Left colon (tissue), 2 donors: ENCODE measurements at places on chromosomes 11 and 22.

DNA sequence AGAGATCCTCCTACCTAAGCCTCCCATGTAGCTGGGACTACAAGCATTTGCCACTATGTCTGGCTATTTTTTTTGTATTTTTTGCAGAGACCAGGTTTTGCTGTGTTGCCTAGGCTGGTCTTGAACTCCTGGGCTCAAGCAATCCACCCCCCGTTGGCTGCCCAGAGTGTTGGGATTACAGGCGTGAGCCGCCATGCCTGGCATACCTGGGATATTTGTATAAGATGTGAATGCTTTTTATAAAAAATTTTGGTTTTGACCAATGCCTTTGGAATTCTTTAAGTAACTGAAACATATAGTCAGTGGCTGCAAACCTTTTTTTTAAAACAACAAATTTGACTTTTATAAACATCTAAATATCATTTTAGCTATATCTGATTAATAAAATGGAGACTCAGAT is 42.4 kb downstream of the ADAMTS8 start:
- no peak for DNase-seq

GRCh38 chr11:108501396-108501795 is 3.2 kb upstream of the POGLUT3 start:
- no peak for DNase-seq

DNA sequence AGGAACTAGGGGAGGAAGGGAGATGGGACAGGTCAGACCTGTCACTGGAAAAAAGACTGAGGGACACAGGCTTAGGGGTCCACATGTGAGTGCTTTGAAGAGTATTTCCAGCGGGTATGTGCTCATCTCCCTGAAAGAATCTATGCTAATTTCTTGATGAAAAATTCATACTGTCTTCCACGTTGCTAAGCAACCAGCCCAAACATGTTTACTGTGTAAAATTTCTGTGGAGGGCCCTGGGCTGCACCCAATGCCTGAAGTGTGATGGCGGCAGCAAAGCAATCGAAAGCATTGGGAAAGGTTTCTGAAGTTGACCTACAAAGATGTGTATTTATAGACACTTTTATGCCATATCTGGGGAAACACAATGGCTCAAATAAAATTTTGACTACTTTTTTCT is 7.4 kb downstream of the SYT13 start:
- no peak for DNase-seq

DNA sequence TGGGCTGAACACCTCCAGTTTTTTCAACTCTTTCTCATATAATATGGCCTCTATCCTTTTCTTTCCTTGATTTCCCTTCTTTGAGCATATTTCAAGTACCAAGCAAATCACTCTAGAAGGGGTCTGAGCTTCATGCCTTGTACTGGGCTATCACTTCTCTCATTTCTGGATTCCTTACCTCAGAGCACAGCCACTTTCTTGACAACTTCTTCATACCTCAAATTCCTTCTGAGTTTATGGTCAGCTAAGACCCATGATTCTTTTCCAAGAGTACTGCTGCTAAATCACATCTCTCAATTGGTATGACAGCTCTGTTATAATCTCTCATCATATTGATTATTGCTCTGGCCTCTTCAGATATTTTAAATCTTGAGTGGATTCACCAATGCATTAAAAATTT is 224.8 kb upstream of the ZBED5 start:
- DNase-seq: no peak

DNA sequence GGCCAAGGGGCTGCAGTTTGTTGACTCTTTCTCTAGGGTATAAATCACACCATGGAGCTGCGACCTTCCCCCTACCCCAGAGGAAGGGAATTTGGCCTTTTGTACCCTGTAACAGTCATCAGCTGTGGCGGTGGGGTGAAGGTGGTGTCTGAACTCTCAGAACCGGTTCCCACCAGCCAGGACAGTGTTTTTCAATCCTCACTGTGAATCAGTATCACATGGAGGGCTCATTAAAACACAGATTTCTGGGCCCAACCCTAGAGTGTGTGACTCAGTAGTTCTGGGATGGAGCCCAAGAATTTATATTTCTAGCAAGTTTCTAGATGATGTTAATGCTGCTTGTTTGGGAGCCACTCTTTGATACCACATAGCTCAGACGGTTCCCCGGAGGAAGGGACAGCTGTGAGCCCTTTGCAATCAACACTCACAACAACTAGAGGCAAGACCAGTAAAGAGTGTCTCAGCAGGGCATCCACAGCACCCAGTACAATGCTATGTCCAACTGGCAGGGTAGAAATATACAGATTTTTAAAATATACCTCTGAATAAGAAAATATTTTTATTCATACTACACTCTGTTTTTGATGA is 43.9 kb upstream of the FAT3 start:
- DNase-seq: no peak

GRCh38 chr11:91023731-91024130 is 800.9 kb upstream of the CHORDC1 start:
- no peak for DNase-seq

DNA sequence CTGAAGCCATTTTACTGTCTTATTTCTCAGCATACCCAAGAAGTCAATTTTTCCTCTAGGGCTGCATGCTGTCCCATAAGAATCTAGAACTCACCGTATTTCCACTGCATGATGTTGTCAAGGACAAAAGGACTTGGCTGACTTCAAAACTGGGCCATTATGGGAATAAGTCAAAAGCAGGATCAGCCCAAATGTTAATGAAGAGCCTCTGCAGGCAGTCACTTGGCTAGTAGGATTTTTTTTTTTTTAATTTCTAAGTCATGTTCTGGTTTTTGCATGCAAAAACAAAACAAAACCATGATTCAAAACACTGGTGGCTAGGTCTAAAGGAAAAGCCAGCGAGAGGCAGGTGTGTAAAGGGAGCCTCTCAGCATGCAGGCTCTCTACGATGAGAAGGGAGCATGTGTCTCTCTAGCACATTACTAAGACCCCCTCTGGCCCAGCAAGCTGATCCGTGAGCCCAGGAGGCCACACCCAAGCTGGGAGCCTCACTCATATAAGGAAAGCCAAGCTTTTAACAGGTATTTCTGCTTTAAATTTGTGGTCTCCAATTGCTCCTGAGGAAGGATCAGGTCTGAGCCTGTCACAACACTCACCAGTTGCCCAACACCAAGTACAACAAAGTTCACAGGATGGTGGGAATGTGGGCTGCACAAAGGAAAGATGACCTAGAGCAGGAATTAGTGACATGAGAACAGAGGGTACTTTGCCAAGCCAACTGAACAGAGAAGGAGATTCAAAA is 21.4 kb upstream of the STK33 start:
- no peak for DNase-seq

- DNase-seq: no peak
Measured at GRCh38 chr22:24957043-24957442, 4.5 kb downstream of the KIAA1671 start.

DNA sequence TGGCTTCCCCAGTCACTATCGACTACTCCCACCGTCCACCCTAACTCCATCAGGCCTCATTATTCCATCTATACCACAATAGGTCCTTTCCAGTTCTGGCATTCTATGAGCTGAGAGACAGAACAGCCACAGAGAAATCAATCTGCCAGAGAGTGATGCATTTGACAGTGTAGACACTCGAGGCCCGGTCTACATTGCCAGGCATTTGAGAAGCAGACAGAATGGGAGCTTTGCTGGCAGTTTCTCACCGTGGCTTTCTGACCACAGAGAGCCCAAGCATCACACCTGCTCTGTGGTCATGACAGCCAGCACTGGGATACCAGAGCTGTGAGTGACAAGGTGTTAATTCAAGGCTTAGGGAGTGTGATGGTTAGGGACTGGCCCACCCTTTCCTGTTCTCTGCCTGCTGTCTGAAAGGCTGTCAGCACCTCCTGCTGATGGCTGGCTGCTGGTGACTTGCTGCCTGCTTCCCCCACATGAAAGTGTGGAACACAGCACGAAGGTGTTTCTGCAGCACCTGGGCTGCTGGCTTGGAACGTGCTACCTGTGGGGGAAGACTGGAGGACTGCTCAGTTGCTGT is 137.8 kb downstream of the KIRREL3 start:
- DNase-seq: no peak

DNA sequence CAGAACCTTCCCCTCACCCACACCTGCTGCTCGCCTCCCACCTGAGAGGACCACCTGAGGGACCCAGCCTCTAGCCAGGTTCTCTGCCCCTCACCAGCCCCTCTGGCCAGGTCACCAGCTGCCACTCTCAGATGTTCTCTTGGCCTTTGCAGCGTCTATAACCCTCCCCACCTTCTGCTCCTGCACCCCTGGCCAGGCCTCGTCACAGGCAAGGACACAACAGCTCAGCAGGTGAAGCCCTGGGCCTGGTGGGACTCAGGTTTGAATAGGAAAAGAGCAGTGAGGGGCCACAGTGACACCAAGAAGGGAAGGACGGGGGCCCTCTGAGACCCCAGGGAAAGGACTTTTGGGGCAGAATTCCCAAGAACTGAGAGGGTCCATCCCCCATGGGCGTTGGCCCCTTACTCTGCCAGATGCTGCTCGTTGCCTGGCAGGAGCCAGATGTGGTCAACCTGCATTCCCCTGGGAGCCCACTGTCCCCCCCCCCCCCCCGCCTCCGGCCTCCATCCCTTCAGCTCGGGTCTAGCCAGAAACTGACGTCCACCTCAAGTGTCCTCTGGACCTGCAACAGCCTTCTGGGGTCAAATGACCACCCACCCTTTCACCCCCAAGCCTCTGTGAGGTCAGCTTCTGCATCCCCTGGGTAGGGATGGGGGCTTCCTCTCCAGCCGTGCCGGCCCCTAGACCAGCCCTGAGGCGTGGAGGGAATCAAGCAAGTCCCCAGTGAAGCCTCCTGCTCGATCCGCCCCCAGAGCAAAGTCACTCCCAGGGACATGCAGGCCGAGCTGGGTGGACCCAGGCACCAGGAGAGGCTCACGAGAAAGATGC is 28.7 kb downstream of the SBF1 start:
- no peak for DNase-seq

GRCh38 chr22:21734540-21735199 is 924 bp downstream of the YPEL1 start:
- DNase-seq: no peak

DNA sequence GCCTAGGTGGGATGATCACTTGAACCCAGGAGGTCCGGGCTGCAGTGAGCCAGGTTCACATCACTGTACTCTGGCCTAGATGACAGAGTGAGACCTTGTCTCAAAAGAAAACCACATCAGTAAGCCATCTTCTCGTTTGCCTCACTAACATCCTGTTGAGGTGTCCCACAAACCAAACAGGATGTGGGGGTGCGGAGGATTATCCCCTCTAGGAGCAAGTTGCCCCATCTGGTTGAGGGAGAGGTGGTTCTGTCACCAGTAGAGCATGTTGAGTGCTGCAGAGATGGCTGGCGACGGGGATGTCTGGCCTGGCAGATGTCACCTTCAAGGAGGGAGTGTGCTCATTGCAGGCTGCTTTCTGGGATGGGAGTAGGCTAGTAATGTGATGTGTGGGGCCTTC is 72.4 kb downstream of the ZNRF3 start:
- peak; percentile 24 for DNase-seq

- no peak for DNase-seq
Measured at GRCh38 chr11:128187835-128188234, 399.5 kb downstream of the ETS1 start.

DNA sequence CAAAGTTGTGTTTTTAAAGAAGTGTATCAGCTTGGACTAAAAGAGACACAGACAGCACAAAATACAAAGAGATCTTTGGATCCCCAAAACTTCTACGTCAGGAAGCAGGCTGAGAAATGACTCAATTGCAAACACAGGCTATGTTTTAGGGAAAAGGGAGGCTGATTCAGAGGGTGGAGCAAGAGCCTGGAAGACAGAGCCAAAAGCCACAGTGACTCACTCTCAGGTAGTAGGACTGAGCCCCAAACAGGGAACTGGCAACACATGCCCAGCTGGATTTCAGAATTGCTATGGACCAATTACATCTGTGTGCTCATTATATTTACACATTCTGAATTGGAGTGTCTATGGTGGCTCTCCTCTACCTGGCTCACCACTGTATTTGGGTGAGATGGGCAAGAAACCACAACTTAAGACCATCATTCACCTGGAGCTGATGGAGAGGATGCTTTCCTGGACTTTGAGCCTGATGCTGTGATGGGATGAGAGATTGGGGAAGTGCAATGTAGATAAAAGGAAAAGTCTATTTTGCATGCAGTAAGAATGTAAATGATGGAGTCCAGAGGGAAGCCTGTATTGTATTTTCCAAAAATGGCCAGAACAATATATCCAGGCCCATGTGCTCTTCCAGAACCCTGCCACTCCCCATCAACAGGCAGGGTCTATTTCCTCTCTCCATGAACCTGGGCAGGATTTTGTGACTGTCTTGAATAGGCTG is 20.8 kb upstream of the LINC01488 start:
- no peak for DNase-seq

GRCh38 chr11:33017478-33017877 is 1.8 kb downstream of the DEPDC7 start:
- no peak for DNase-seq
